ENCODE measurements at places on chromosomes 4 and X.

DNA sequence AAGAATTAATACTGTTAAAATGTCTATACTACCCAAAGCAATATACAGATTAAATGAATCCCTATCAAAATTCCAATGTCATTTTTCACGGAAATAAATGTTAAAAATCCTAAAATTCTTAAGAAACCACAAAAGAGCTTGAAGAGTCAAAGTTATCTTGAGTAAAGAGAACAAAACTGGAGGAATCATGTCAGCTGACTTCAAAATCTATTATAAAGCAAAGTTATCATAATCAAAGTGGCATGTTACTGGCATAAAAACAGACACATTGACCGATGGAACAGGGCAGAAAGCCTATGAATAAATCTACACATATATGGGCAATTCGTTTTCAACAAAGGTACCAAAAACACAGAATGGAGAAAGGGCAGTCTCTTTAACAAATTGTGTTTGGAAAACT lies 579.0 kb downstream of the INPP4B start:
- DNase-seq, result no peak

DNA sequence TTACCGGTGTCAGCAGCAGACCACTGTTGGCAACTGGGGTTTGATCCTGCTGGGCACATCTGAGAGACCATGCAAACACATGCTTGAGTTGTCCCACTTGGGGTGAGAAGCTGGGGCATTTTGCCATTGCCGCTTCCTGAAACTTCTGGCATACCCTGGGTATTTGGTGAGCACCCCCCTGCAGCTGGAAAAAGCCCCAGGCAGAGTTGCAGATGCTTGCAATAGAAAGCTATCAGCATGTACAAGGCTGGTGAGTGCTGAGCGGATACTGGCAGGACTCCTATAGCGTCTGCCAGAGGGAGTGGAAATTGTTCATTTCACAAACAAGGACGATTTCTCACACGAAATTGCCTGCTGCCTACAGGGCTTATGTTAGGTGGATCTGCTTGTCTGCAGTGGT lies 32.3 kb downstream of the SUPT20HL1 start:
- DNase-seq, result no peak

GRCh38 chr4:4721636-4722035 lies 137.8 kb upstream of the MSX1 start:
- no peak for DNase-seq

- DNase-seq, result no peak
Measured at GRCh38 chrX:13894888-13895565, 78.1 kb upstream of the GPM6B start.

DNA sequence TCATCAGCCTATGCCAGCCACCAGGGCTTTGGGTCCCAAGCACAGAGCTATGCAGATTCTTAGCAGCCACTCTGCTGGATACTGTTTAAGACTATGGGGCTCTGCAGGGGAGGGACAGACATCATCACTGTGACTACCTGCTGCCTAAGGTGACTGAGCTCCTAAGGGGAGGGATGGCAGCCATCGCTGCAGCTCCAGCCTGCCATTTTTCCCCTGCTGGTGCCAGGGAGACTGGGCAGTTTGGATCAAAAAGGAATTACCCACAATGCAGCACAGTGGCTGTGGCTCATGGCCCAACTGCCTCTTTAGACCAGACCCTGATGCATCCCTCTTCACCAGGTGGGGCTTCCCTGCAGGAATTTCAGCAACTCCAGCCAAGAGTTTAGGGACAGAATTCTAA lies 28.6 kb upstream of the INPP4B start:
- DNase-seq, result no peak

GRCh38 chrX:40004921-40005291 lies 92.9 kb downstream of the BCOR start:
- no peak for DNase-seq

DNA sequence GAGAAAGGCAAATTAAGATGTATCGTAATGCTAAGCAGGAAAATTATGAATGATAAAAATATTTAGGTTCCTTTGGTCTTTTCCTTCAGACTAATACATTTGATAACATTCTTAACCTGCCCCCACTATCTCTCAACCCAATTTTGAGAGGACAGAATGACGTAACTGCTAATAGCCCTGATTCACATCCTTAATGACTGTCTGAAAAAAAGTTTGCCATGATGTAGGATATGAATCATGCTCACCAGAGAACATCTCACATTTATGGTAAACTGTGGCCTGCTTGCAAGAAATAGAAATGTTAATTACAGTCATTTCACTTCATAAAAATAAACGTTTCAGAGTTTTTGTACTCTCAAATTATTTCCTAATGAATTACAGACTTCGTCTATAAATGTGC lies 128.0 kb upstream of the VEGFC start:
- no peak for DNase-seq

DNA sequence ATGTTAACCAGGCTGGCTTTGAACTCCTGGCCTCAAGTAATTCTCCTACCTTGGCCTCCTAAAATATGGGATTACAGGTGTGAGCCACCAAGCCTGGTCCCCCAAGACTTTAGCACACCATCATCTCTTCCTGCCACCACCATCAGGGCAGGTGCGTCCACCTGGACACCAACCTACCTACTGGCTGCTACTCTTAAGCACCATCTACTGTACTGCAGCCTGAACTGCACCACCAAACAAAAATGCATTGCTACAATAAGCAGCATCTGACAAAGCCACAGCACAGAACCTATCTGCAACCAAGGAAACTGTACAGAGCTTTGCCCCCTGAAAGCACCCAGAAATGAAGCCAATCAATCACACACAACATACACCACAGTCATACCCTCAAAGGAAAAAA lies 139.7 kb downstream of the EFHC2 start:
- no peak for DNase-seq

DNA sequence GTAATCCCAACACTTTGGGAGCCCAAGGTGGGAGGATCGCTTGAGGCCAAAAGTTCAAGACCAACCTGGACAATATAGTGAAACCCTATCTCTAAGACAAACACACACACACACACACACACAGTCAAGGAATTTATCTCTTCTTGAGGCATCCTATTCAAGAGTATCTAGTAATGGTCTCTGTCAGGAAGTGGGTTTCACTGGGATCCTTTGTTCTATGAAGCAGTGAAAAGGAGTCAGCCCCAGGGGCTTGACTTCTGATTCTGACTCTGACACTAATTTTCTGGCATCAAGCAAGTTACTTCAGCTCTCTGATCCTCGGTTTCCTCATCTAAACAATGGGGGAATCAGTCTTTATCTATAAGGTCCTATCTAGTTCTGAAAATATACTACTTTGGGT lies 34.8 kb downstream of the UTP14A start:
- no peak for DNase-seq

GRCh38 chrX:154548028-154548316 lies 552 bp downstream of the IKBKG start:
- no peak for DNase-seq

- no peak for DNase-seq
Measured at GRCh38 chr4:8700531-8700930, 108.0 kb downstream of the CPZ start.

DNA sequence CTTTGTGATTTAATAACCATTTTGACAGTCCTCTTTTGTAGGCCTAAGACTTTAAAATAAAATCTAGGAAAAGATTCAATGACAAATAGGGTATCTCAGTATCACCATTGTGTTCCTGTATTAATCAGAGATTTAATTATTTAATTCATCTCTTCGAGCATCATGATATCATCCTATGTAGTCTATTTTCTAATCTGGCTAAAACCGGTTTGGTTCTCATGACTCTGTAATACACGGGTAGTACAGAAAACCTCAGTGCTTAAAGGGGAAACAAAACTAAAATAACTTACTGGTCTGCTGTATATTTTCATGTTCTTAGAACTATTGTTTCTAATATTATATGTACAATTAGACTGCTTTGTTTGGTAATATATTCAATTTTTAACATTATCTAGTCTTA lies 23.7 kb upstream of the FBXW7 start:
- DNase-seq, result no peak

GRCh38 chr4:184850431-184851199 lies 24.8 kb upstream of the ACSL1 start:
- no peak for DNase-seq

DNA sequence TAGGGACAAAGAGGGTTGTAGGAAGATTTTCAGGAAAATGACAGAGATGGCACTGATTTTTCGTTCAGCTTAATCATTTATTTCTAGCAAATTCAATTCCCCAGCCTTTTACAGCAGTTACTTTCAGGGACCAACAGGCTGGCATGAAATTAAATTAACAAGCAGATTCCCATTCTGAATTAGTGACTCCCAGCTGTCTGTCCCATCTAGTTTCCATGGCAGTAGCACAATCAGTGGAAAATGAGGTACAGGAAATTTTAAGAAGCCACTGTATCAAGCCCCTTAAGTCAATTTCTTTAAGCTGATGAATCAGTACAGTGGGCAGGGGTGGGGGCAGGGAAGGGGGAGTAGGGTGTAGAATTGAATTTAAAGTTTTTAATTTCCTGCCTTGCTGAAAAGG lies 121.1 kb upstream of the TEX13C start:
- no peak for DNase-seq

GRCh38 chr4:26884486-26884988 lies 23.9 kb downstream of the STIM2 start:
- DNase-seq, result no peak

GRCh38 chrX:10420134-10420533 lies 200.3 kb downstream of the MID1 start:
- no peak for DNase-seq
